ENCODE measurements at places on chromosomes 13 and 19.

DNA sequence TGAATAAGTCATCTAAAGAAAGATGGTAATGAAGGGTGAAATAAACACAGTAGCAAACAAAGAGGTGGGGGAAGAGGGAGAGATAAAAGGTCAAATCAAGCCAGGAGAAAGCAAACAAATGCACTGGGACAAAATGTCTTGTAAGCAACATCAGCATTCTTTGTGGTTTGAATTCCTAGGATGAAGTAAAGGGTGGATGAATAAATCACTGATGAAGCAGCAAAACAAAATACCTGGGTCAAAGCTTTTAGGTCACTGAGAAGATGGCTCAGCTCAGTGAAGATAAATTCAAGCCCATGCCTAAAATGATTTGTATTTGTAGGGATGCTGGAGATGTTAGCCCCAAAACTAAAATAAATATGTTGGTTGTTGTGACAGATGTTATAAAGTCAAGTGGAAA, 86.5 kb upstream of the FBXL3 start:
- DNase-seq, result no peak

DNA sequence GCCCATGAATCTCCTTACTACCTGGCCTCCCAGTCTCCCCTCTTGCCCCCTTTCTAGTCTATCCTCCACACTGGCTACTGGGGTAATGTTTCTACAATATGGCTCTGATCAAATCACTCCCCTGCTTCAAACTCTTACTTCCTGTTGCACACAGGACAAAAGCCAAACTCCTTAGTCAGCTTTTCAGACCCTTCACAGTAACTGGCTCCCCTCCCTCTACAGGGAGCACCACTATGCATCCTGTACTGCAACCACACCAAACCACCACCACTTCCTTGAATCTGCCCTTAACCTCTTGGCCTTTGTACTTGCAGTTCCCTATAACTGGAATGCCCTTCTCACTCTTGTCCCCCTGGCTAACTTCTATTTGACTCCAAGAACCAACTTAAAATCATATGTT, 32.2 kb downstream of the DEDD2 start:
- DNase-seq, result no peak

GRCh38 chr19:30959011-30959410, 390.2 kb downstream of the TSHZ3 start:
- DNase-seq, result no peak

- no peak for DNase-seq
These were observed 483.2 kb upstream of the SLITRK6 start for GRCh38 chr13:86282442-86282841.

DNA sequence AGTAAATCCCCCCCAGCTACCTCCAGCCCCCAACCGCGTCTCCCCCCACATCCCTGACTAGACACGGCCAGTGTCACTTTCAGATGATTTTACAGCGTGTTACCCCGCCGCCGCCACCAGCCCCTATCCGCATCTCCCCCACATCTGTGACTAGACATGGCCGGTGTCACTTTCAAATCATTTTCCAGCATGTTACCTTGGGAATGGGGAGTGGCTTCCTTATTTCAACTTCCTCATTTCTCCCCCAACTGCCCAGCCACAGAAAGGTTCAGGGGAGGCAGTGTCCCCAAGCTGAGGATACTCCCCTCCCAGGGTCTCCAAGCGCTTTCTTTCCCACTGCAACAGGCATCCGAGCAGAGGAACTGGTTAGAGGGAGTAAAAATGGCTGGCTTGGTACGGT, 18.4 kb downstream of the ADGRL1 start:
- DNase-seq, result no peak

- DNase-seq, result no peak
These were observed 1277.3 kb downstream of the UQCRFS1 start for GRCh38 chr19:27935669-27936068.

DNA sequence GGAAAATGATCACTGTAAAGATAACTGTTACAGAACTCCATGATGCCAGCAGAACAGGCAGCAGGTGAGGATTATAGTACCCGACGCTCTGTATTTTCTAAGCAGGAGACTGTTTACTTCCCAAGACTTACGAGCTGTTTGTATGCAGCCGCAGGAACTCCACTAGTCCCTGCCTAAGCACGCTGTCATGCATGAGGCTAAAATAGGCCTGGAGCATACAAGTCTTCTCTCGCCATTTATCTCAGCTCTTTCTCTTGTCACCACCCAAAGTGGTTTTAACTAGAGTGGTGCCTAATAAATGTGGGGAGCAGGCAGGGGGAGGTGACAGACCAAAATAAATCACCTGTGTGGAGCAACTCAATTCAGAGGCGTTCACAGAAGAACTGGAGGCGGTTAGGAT, 175.8 kb downstream of the TDRD3 start:
- DNase-seq, result no peak

GRCh38 chr13:101695870-101696516, 243.5 kb downstream of the ITGBL1 start:
- DNase-seq, result no peak

DNA sequence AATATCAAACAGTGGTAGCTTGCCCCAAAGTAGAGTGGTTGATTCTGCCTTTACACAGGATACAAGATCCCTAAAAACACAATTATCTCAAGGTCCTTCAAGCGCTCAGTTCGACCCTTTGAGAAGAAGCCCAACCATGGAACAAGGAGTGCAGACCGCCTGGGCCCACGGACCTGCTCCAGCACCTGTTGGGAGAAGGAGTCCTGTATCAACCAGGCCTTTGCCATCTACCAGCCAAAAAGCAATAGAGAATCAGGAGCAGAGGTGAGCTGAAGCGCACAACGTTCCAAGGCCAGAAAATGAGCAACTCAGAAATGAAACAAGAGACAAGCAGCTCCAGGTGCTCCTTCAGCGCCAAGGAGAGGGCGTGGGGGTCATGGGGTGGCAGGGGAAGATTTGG, 6.3 kb upstream of the LILRB3 start:
- no peak for DNase-seq

GRCh38 chr13:40483601-40484000, 182.8 kb downstream of the FOXO1 start:
- DNase-seq, result no peak

GRCh38 chr13:104809483-104809882, 1726.0 kb downstream of the EFNB2 start:
- peak; percentile 37 for DNase-seq

GRCh38 chr13:86710896-86711295, 911.7 kb upstream of the SLITRK6 start:
- DNase-seq, result no peak

DNA sequence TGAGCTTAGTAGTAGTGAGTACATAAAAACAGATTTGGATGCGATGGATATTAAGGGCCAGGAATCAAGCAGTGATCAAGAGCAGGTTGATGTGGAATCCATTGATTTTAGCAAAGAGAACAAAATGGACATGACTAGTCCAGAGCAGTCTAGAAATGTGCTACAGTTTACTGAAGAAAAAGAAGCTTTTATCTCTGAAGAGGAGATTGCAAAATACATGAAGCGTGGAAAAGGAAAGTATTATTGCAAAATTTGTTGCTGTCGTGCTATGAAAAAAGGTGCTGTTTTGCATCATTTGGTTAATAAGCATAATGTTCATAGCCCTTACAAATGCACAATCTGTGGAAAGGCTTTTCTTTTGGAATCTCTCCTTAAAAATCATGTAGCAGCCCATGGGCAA, 11.4 kb downstream of the CHAMP1 start:
- DNase-seq, result no peak

- DNase-seq, result no peak
These were observed 54.6 kb upstream of the MYO16 start for GRCh38 chr13:108574856-108575255.

GRCh38 chr19:42831221-42832019, 48.1 kb downstream of the PSG1 start:
- peak; percentile 85 for DNase-seq

GRCh38 chr19:18203408-18203862, 407 bp downstream of the RAB3A start:
- no peak for DNase-seq

DNA sequence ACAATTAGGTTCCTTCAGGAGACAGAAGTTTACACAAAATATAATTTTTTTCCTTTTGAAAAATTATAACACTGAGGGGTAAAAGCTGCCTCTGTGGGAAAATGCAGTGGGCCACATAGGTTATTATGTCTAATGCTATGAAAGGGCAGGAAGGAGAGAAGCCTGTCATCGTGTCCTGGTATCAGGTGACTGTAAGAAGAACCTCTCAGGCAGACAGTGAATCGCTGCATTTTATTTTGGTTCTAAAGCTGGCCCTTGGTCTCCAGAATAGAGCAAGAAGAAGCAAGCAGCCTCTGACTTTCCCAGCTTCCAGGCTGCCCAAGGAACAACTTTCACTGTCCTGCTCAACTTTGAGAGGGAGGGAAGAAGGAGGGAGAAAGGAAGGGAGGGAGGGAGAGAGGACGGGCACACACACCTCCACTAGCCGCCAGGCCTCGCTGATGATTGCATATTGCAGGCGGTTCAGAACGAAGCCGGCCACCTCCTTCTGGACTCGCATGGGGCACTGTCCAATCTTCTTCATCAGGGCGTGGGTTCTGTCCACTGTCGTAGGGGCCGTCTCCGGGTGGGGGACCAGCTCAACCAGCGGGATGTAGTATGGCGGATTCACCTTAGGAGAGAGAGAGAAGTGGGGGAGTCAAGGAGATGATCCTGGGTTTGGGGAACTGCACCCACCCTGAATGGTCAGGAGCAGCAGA, 93.8 kb downstream of the CRYL1 start:
- DNase-seq, result no peak

- DNase-seq, result no peak
These were observed 68.0 kb upstream of the CEACAM8 start for GRCh38 chr19:42662712-42663111.

DNA sequence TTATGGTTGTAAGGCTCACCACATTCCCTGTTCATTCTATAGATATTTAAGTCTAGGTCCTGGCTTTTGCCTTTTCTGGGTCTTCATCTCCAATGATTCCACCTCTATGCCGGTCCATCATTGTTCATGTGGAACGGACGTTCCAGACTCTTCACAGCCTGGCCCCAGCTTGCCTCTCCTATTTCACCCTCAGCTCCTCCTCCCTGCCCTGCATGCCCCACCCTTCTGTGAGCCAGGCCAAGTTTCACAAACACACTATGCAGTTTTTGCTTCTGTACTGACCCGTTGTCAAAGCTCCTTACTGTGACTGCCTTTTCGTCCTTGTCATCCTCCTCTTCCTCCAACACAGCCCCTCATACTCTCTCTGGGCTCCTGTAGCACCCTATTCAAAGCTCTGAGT, 31.3 kb downstream of the TEX26 start:
- DNase-seq, result peak; percentile 4

GRCh38 chr13:40583738-40584137, 82.7 kb downstream of the FOXO1 start:
- peak; percentile 29 for DNase-seq

- no peak for DNase-seq
These were observed 725 bp downstream of the ZNF682 start for GRCh38 chr19:20038358-20039202.

GRCh38 chr19:9044449-9044848, 34.2 kb upstream of the MUC16 start:
- no peak for DNase-seq

DNA sequence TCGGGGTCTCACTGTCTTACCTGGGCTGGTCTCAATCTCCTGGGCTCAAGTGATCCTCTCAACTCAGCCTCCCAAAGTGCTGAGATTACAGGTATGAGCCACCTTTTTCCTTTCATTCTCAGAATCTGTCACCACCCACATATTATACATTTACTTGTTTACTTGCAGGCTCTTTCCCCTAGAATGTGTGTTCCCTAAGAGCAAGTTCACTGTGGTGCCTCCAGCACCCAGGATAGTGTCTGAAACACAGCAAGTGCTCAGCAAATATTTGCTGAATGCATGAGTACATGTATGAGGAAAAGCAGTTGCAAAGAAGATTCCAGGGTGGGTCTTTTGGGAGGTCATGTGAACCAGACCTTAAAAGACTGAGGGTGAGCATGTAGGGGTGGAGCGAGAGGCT, 96.8 kb downstream of the RGCC start:
- no peak for DNase-seq

DNA sequence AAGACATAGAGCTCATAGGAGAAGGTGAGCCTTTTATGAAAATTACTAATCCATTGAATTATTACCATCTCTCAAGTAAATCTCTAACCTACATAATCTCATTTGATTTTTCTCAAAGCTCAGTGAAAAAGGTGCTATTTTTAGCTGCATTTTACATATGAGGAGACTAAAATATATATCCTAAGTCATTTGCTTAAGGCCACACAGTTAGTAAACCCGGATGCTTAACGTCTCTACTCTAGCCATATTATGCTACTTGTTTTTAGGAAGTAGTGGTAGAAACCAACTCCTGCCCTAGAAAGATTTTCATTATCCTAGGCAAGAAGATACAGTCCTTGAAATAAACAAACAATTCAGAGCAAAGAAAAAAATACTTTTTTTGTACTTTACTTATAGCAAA, 108.9 kb downstream of the RBM26 start:
- no peak for DNase-seq

- DNase-seq, result peak; percentile 36
These were observed 685 bp downstream of the TCF3 start for GRCh38 chr19:1651568-1652291.

- no peak for DNase-seq
These were observed 1.5 kb downstream of the DOCK9 start for GRCh38 chr13:98976338-98976737.

GRCh38 chr13:21997726-21998125, 326.9 kb downstream of the FGF9 start:
- no peak for DNase-seq

DNA sequence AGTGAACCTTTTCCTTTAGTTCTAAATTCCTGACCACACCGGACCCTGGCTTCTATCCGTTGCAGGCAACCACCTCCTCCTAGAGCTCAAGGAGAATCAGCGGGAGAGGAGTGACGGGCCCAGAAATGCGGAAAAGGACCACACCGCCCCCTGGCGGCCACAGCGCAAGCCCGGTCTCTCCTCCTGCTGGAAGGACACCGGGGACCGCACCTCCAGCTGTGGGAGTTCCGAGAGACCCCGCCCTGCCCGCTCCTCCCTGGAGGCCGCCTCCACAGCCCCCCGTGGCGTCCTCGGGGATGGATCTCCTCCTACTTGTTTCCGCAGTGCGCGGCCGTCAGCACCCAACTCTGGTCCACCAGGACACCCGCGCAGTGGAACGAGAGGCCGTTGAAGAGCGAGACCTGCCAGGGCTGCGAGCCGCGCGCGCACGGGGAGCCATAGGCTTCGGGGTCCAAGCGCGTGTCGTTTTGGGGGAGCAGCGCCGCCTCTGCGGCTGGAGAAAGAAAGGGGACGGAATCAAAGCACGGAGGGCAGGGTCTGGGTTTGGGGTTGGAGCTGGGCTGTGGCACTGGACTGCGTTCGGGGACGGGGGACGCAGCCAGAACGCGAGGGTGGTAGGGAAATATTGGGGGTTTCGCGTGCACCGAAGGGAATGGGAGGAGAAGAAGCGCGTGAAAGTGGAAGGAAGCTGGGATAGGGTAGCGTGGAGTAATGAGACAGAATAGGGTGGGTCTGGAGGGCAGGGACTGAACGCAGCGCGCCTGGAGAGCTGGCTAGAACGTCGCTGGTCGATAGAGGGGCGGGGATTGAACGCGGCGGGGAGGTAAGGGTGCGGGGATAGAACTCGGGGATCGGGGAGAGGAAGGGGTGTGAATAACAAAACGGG, 2.5 kb downstream of the KLK10 start:
- DNase-seq, result peak; percentile 87

- DNase-seq, result peak; percentile 30
These were observed 942.6 kb upstream of the SLC10A2 start for GRCh38 chr13:104008541-104009435.
